Activated CD4-positive, alpha-beta T cell treated with anti-CD3 and anti-CD28 coated beads, Interleukin-2, Interleukin-6, amounts not matched to agents 100 ng/mL and 50 ng/mL, durations not matched to agents 16 hours and 8 hours (primary cell): ENCODE measurements at places on chromosomes 6 and 20.

DNA sequence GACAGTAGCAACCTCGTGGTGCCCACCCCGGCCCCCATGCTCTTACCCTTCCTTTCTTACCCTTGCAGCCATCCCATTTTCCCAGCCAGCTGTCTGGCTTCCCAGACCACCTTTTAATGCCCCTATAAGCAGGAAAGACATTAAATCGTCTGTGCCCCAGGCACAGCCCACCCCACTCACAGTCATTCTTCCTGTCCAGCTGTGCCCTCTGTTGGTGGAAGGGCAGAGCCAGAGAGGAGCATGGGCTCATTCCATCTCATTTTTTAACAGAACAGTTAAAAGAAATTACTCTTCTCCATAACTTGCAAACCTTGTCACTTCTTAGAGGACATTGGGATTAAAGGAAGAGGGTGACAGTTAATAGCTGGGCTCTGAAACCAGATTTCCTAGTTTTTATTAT is 240.5 kb downstream of the NRN1 start:
- DNase-seq = no peak

GRCh38 chr6:44073612-44074438 is 53.4 kb downstream of the MRPL14 start:
- no peak for DNase-seq

DNA sequence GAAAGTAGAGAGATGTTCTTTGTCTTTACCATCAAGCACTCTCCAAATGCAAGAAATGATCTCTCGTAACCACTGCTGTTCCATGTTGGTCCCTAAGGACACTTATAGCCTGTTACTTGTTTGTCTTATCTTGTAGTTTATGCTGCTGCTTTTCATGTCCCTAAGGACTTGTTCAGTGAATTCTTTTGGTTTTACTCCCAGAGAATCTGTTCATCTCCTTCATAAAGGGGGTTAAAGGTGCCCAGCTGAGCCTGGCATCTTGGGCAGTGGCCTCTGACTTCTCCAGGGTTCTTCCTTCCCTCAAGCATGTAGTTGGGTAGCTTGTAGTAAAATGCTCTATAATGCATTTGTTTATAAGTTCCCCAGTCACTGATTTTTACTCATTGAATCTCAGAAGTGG is 864 bp upstream of the PKIG start:
- DNase-seq = no peak

DNA sequence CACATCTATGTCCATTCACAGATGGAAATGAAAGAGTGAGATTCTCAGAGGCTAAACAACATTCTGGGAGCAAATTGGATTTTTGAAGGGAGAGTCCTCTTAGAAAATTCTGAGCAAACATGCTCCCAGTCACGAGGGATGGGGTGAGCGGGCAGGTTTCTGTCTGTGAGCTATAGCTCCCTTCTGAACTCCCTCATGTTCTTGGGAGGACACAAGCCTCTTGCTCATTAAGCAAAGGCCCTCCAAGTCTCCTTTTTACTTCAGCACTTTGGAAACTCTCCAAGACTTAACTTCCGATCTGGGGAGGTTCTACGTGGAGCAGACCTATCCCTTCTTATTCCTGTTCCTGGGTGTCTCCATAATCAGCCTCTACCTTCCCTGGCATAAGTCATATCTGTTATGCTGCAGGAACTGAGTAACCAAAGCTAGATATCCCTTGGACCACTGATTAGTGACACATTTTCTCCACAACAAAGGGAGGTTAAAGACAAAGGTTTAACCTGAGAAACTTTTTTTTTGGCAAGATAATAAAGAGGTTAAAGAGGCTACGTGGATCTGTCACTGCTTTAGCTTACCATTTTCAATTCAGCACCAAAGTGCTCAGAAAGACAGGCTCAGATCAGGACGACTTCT is 33.0 kb upstream of the SMIM29 start:
- no peak for DNase-seq

GRCh38 chr20:25063546-25063945 is 5.6 kb upstream of the ACSS1 start:
- no peak for DNase-seq
